Stomach (tissue), 19 donors: ENCODE measurements at places on chromosomes 3 and 15. TPM values are rescaled to one million over a fixed set of nuclear protein-coding genes. Genes with fewer than 3 reads are reported as not detected.

DNA sequence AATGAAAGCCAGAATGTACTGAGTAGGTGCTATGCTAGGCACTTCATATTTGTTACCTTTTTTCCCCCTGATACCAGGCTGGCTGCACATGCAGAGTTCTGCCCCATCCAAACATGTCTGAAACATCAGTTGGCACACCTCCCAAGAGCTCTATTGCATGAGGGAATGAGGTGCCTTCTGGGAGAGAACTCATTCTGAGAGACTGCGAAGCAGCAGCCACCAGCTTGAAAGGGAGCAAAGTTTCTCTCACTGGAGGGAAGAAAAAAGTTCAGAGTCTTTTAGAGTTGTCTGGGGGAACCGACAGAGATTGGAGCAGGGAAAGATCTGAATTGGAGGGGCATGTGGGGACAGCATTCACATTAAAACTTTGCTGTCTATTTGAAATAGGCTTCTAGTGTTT lies 84.1 kb downstream of the AGBL1 start:
- no peak for DNase-seq

Gene MRPS11
- total RNA-seq, result 41.4 TPM

Gene PRRT3
- total RNA-seq, result 31.6 TPM

Gene FES
- 13.8 TPM for total RNA-seq

DNA sequence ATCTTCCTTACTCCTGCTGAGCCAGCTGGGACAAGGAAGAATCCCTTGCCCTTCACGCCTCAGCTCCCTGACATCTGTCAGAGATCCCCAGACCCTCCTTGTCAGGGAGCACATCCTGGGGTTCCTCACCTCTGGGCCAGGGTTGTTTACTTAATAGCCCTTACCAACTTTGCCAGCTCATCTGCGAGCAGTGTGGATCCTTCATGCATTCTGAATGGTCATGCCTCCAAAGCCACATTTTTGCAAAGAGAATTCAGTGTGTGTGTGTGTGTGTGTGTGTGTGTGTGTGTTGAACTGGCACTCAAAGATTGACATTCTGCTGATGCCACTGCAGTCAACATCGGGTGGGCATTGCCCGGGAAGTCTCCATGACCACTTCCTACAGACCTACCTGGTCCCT lies 112.6 kb downstream of the SLC49A4 start:
- DNase-seq, result no peak
